ENCODE measurements at places on chromosomes 13 and 19. TPM values are rescaled to one million over a fixed set of nuclear protein-coding genes. Genes with fewer than 3 reads are reported as not detected.

NANOS3 gene
- total RNA-seq: not detected

ZNF850 gene
- 7.2 TPM for total RNA-seq

BCAM gene
- 2.3 TPM for total RNA-seq

- no peak overlapping the region for H3K4me3 ChIP-seq
- no peaks in the 10 kb centered on the region for H3K36me3 ChIP-seq
- DNase-seq: no peak
- H3K27me3 ChIP-seq: no peaks in the 10 kb centered on the region
- no peak overlapping the region for H3K27ac ChIP-seq
Measured at GRCh38 chr13:80877209-80877943, 536.5 kb upstream of the SPRY2 start.

DNA sequence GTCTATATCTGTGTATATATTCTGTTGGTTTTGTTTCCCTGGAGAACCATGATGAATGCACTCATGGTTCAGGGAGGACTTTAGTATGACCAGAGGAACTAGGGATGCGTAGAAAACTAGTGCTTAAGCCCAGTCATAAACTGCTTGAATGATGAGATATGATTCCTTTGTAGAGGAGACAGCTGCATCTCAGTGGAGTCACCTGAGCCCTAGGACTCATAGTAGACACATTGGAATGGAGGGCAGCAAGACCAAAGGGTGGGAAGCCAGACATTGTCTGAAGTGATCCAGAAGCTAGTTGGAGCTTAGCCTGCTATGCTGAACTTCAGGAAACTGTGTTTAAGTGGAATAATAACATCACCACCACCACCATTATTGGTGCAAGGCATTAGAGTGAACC, 89.5 kb upstream of the SPATA13 start:
- H3K27me3 ChIP-seq: no peaks in the 10 kb centered on the region
- no peak overlapping the region for H3K27ac ChIP-seq
- no peaks in the 10 kb centered on the region for H3K36me3 ChIP-seq

All from IMR-90 (cell line).